ENCODE measurements at places on chromosomes 1 and 21.

DNA sequence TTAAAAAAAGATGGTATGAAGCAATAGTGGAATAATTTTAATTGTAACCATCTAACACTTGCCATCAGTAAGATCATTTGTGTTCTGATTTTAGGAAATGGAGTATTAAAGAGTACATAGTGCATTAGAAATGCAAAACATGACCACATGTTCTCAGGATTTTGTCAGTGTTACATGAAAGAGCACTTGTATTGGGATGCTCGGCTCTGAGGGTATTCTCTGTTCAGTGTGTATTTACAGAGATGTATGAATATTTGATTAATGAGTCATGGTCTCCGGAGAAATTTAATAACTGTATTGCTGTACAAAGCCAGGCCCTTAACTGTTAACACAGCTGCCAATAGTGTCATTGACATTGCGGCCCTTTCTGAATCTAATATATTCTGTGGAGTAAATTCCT lies 91.7 kb downstream of the ATG4C start:
- DNase-seq, result no peak

DNA sequence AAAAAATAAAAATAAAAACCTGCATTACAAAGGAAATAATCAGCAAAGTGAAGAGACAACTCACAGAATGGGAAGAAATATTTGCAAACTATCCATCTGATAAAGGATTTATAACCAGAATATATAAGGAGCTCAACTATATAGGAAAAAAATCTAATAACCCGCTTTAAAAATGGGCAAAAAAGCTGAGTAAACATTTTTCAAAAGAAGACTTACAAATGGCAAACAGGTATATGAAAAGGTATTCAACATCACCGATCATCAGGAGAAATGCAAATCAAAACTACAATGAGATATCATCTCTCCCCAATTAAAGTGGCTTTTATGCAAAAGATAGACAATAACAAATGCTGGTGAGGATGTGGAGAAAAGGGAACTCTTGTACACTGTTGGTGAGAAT lies 3.8 kb upstream of the GNG5 start:
- no peak for DNase-seq

- no peak for DNase-seq
Measured at GRCh38 chr1:111463029-111463683, 10.6 kb upstream of the C1orf162 start.

- DNase-seq, result no peak
Measured at GRCh38 chr1:193909406-193910082, 723.1 kb upstream of the B3GALT2 start.

DNA sequence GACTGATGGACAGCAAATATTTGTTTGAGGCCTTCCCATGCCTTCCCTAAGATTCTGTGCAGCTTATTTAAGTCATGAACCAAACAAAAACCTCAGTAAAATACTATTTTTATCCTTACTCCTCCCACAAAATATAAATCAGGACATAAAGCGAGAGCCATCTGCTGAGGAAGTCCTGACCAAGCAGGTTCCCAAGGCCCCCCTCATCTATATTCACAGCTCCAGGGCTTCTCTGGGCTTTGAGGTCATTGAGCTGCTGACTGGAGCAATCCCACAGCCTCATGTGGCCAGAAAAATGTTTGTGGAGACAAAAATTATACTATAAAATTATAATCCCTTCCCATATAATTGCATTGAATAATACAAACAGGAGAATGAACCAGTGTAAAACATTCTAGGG lies 846.2 kb downstream of the ADGRL2 start:
- no peak for DNase-seq

Measured in stimulated activated CD4-positive, alpha-beta T cell treated with anti-CD3 and anti-CD28 coated beads, Interleukin-1b, Interleukin-23, amount 100 ng/mL, for 4 hours (primary cell).